D721Med (cell line): ENCODE measurements at places on chromosomes 1 and 21.

- no peak for DNase-seq
Measured at GRCh38 chr1:75502776-75503175, 108.1 kb downstream of the SLC44A5 start.

GRCh38 chr1:202210969-202211368 is 17.4 kb downstream of the LGR6 start:
- DNase-seq = no peak

DNA sequence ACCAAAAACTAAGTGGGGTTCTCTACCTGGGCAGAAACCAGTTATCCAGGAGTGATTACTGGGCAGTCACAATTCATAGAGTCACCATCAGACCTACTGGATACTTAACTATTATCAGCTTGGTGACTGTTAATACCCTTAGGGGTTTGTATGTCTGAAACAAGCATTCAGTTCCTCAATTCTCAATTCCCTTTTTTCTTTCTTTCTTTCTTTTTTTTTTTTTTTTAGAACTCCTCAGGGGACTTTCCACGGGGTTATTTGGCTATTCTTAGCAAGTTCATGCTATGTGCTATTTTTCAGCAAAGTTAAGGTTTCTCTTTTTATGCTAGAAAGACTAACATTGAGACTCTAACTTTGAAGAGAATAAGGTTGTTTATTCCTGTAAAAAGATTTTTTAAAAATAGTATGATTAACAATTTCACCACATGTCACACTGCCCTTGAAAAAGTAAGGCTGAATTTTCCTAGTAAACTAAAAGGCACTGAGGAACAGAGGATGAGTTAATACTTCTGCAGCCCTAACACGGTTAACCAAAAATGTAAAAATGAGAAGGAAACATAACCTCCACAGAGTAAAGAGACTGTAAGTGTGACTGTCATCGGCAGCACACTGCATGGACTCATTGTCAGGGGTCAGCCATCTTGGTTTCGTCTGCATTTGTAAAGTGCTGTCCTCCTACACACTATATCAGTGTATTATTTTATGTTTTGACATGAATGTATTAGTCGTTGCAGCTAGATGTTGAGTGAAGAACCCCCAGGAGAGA is 310.2 kb downstream of the NTNG1 start:
- no peak for DNase-seq

DNA sequence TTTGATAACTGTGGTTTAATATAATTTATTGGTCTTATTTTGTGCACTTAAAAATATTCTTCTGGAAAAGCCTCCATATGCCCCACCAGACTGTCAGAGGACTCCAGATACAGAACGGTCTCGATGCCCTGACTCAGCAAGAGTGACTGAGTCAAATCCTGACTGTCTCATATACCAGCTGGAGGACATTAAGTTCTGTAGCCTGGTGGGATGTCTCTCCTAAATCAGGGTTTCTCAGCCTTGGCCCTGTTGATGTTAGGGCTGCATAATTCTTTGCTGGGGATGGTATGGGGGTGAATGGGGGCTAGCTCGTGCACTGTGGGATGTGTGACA is 67.7 kb upstream of the TLR5 start:
- DNase-seq = no peak

DNA sequence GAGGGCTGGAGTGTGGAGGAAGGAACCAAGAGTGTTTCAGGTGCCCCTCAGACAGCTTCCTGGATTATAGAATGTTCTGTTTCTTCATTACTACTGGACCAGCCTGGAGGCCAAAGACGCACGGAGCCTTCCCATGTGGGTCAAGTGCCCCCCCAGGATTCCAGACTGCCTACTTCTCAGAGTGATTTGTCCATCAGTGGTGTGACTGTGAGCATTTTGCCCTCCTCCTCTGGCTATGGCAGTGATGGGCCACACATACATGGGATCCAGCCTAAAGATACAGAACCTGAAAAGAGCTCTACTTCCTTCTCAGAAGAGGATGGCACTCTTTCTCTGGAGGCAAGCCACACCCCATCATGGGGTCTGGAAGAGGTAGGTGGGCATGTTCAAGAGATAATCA is 64.9 kb downstream of the MACF1 start:
- DNase-seq = no peak

GRCh38 chr1:40252601-40253000 is 4.9 kb downstream of the TMCO2 start:
- DNase-seq = no peak

DNA sequence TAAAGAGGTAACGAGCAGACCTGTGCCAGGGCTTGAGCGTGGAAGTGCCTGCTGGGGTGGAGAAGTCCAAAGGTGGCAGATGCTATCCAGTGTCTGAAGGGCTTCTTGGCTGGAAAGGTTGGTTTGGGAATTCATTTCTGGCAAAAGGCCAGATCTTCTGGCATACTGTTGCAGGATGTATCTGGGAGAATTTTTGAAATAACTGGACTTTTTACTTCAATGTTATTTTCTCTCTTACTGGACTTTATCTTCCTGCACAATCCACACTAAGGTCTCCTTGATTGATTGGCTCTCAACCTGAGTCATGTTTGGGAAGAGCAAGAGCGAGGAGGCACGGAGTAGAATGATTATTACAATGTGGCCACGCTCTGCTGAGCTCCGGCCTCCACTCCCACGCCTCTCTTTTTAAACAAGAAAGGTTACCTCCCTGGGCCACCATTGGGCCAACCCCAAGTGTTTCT is 278.4 kb downstream of the TM2D1 start:
- no peak for DNase-seq

- DNase-seq = no peak
Measured at GRCh38 chr1:159791031-159791430, 10.3 kb downstream of the DUSP23 start.
